Activated CD4-positive, alpha-beta T cell treated with anti-CD3 and anti-CD28 coated beads, Interleukin-2, amount 50 U/mL, for 48 hours (primary cell): ENCODE measurements at places on chromosomes 7 and 10.

GRCh38 chr7:21256310-21256877 lies 171.5 kb upstream of the SP4 start:
- DNase-seq, result no peak

DNA sequence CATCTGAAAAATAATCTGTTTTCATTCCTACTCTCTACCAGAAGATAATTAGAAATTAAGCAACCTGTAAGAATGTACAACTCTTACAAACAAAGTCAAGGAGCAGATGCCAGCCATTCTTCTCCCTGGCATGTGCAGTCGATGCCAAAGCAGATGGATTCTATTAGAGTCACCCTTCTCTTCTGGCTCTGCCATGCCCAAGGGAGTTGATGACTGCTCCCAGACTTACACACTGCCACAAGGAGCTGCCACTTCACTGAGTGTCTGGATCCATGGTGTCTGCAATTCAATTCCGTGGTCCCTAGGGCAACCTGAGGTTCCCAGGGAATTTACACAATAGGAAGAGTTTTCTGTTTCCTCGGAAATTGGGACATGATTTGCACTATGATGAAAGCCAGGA lies 89.1 kb upstream of the IFRD1 start:
- DNase-seq, result no peak

- DNase-seq, result no peak
These were observed 4.0 kb upstream of the SMARCD3 start for GRCh38 chr7:151252561-151252835.

DNA sequence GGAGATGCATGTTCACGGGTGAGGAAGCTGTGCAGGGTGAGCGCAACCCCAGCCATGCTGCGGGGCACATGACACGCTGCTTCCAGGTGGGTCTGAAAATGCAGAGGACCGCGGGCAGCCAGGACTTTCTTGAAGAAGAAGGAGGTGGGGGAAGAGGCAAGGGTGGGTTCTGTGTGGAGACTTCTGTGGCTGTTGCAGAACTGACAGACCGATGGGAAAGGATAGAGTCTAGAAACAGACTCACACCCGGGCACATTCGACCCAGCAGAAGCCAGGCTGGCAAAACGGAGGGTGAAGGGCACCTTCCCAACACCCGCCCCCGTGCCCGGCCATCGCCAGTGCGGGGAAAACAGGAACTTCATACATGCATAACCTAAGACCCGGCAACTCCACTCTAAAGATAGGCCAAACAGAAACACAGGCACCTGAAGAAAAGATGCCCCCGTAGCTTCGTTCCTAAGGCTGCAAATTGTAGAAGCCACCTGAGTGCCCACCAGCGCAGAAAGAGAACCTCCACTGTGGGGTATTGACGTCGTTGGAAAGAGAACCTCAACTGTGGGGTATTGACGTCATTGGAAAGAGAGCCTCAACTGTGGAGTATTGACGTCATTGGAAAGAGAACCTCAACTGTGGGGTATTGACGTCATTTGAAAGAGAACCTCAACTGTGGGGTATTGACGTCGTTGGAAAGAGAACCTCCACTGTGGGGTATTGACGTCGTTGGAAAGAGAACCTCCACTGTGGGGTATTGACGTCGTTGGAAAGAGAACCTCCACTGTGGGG lies 4.8 kb upstream of the KNDC1 start:
- no peak for DNase-seq

DNA sequence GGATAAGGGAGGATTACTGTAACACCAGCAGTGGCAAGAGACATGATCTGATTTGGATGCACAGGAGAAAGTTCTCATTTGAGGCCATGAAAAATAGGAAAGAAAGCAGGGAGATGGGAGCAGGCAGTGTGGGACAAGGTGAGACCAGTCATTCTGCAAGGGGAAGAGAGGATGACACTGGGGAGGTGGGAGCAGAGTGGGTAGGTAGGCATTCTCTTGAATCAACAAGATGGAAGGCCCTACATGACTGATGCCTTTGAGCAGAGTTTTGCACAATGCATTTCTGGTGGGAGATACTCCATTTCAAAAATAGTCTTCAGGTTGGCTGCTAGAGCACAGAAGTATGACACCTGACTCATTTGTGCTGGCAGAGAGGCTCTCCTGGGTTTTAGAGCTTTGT lies 10.5 kb downstream of the RPS24 start:
- no peak for DNase-seq

- no peak for DNase-seq
These were observed 31.7 kb downstream of the GRIFIN start for GRCh38 chr7:2444476-2444875.

- peak; percentile 43 for DNase-seq
These were observed at the start of gene BHLHA15 for GRCh38 chr7:98211221-98211675. TSS of gene BHLHA15 (plus strand) at chr7:98211439. CDS start at chr7:98212310, 871 bp downstream.

GRCh38 chr10:83459124-83459523 lies 680.2 kb upstream of the GHITM start:
- DNase-seq, result no peak

- DNase-seq, result no peak
These were observed 101.9 kb downstream of the WDR37 start for GRCh38 chr10:1158066-1158465.
